Stimulated activated CD4-positive, alpha-beta T cell treated with anti-CD3 and anti-CD28 coated beads, Interleukin-1b, Interleukin-23, amount 100 ng/mL, for 1 hour (primary cell): ENCODE measurements at places on chromosomes 6 and 20.

- no peak for DNase-seq
Measured at GRCh38 chr20:59078231-59078630, 35.6 kb upstream of the PRELID3B start.

DNA sequence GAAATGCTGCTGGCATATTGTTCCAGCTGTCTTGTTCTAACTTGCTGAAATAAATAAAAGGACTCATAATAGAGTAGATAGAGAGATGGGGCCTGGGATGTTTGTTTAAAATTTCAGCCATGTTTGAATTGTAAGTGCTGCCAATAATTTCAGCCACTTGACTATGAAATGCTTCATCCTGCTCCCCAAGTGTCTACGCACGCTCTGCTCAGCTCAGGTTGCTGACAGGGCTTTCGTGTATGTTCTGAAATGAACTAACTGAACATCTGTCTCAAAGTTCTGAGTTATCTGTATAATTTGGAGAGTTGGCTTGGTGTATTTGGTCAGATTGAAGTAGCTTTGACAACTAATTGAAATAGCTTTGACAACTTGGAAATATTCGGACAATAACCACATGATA lies 387.8 kb downstream of the BMP2 start:
- DNase-seq = no peak

GRCh38 chr6:66198062-66198624 lies 491.1 kb upstream of the EYS start:
- DNase-seq = no peak

GRCh38 chr6:52420668-52421358 lies 671 bp downstream of the EFHC1 start:
- no peak for DNase-seq

- no peak for DNase-seq
Measured at GRCh38 chr6:165845493-165845892, 182.5 kb upstream of the PDE10A start.

GRCh38 chr6:45679631-45680030 lies 301.9 kb upstream of the SUPT3H start:
- no peak for DNase-seq

- no peak for DNase-seq
Measured at GRCh38 chr6:126721581-126722160, 381.8 kb downstream of the CENPW start.

DNA sequence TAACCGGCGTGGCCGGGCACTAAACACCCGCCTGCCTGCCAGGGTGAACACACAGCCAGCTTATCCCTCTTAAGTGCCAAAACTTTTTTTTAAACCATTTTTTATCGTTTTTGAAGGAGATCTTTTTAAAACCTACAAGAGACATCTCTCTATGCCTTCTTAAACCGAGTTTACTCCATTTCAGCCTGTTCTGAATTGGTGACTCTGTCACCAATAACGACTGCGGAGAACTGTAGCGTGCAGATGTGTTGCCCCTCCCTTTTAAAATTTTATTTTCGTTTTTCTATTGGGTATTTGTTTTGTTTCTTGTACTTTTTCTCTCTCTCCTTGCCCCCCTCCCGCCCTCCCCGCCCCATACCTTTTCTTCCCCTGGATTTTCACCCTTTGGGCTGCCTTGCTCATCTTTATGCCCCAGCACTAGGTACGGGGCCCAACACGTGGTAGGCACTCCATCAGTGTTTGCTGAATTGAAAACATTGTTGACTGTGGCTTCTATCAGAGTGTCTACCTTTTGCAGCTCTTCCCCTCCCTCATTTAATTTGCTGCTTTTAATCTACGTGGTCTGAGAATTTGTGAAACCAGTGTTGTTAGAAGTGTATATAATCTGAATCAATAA lies 1.5 kb downstream of the ZCCHC3 start:
- no peak for DNase-seq

DNA sequence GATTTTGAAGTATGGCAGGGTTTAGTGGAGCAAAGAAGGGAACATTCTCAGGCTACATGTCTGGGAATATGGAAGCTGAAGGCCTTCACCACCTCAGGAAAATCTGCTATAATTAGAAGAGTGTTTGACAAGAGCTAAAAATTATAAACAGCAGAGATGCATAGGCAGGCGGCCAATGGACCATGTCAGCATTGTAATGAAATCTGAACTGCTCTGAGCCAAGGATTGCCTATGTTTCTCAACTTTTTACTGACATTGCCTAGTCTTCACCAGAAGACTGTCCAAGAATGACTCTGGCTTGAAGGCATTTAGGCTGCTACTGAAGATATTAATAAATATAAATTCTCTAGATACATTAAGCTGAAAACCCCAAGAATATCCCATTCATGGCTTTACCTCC lies 84.1 kb downstream of the C6orf52 start:
- DNase-seq = no peak
